Karpas-422 (cell line): ENCODE measurements at places on chromosomes 11 and 22.

DNA sequence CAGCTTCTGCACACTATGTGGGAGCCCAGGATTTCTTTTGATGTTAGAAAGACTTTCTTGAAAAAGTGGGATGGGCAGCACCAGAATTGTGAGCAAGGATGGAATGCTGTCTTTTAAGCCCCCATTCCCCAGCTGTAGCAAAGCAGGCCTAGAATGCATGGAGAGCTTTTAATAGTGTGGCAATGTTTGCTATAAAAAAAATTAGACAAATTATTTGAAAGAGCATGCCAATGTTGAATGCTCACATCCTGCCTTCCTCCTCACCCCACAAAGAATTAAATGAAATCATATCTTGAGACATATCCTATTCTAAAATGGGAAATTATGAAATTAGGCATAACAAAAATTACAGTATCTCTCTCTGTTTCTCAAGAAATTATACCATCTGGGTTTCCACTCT, 154.7 kb downstream of the C11orf91 start:
- no peak for DNase-seq

DNA sequence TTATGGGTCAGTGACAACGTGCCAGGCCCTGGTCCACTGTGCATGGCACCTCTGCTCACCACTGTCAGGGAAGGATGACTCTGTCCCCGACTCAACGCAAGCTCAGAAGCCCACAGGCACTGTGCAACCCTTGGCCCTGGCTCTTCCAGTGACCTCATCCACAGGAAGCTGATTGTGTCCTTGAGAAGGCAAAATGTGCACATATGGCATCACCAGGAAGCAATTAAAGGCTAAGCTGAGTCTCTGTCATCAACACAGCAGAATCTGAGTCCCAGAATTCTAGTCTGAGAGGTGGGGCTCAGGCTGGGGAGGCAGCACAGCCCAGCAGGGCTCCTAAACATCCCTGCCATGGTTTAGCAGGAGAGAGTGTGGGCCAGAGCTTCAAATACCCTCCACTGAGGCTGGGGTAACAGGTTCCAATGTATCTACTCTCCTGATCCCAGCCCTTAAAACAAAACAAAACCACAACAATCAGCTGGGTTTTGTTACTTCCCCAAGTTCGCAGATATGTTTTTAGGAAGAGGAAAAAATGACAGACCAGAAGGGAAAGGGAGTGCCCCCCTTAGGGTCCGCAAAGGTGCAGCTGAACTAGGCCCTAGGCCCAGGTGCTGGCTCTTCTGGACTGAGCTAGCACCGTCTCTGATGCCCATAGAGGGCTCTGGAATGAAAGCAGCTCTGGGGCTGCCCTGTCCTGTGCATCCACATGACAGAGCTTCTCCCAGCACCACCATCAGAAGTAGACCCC, 33.5 kb upstream of the GNAZ start:
- peak; percentile 49 for DNase-seq

DNA sequence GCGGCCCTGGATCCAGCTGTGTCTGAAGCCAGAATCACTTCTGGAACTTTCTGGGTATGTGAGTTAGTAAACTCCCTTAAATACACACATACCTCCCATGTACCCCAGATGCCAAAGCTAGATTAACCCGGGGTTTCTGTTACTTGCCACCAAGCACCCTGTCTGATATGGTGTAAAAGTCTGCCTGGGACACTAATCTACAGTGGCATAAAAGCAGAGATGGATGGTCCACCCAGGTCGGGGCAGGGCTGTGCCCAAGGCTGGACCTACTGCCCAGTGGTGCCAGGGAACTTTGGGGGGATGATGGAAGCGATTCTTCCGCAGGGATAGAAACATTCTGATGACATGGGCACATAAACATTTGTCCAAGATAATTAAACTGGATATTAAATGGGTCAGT, 12.7 kb downstream of the MRGPRF start:
- DNase-seq = no peak

- DNase-seq = no peak
These were observed 8.3 kb downstream of the OSBPL5 start for GRCh38 chr11:3156661-3157311.

DNA sequence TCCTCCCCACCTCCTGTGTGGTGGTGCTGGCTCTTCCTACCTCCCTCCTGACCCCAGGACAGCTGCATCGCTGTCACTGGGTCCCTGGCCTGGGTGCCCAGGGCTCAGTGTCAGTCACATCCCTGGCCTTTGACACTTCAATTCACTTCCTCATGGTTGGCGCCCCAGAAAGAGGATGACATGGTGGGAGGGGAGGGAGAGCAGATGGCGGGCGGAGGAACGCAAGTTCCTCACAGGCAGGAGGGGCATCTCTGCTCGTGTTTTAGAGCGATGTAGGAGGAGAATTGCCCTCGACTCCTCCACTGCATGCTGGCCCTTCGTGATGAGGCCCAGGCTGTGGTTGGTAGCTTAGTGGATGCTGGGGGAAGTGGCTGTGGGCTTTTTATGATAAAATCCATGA, 35.1 kb upstream of the KRTAP5-7 start:
- DNase-seq = no peak

DNA sequence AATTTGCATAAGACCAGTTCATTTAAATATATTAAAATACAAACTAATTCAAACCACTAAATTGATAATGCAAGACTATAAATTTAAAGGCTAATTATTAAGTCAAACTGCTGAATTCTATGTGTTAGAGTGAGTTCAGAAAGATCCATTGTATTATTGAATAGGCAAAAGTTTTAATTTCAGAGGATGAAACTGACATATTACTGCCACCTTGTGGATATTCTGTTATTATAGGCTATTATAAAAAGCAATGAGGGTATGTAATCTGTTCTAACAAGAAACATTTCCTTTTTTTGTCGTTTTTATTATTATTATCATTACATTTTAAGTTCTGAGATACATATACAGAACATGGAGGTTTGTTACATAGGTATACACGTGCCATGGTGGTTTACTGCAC, 20.9 kb upstream of the NAALAD2 start:
- peak; percentile 71 for DNase-seq

GRCh38 chr22:32710896-32711295, 90.6 kb upstream of the TIMP3 start:
- DNase-seq = no peak

GRCh38 chr11:34318111-34319037, 39.4 kb downstream of the ABTB2 start:
- DNase-seq = no peak

GRCh38 chr22:32967386-32968101, 90.6 kb downstream of the SYN3 start:
- no peak for DNase-seq

- DNase-seq = no peak
These were observed 28.4 kb downstream of the MMP13 start for GRCh38 chr11:102926961-102927623.

- DNase-seq = no peak
These were observed 1.5 kb downstream of the DBX1 start for GRCh38 chr11:20158597-20159257.

DNA sequence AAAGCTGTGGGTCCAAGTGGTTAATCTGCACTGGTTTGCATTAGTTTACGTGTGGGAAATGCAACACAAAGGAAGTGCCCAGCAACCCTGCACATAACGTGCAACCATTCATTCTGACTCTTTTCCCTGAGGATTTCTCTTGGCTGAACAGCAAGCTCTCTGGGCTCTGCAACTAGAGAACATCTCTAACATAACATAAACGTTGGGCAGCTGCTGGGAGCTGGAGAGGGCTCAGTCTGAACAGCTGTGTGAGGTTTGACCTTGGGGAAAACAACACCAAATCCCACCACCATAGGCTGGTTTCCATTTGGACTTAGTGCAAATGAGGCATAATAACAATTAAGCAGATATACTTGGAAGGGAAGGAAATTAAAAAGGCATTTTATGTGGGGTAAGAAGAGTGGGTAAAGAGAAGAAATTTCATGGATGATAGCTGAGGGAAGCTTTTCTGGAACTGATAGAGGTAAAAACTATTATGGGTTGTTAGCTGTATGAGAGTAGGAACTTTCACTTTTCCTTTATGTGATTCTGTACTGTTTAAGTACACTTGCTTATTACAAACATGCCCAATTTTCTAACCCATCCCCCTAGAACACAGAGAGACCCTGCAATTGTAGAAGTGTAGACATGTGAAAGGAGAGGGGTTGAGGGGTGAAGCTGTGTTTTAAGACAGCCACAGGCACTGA, 76.2 kb downstream of the SNX19 start:
- no peak for DNase-seq

- no peak for DNase-seq
These were observed 26.0 kb upstream of the PDGFB start for GRCh38 chr22:39270792-39271191.

- DNase-seq = no peak
These were observed 99.7 kb upstream of the SYT13 start for GRCh38 chr11:45385844-45386243.

- DNase-seq = peak; percentile 87
These were observed 54.6 kb downstream of the SPECC1L start for GRCh38 chr22:24325105-24325757.

DNA sequence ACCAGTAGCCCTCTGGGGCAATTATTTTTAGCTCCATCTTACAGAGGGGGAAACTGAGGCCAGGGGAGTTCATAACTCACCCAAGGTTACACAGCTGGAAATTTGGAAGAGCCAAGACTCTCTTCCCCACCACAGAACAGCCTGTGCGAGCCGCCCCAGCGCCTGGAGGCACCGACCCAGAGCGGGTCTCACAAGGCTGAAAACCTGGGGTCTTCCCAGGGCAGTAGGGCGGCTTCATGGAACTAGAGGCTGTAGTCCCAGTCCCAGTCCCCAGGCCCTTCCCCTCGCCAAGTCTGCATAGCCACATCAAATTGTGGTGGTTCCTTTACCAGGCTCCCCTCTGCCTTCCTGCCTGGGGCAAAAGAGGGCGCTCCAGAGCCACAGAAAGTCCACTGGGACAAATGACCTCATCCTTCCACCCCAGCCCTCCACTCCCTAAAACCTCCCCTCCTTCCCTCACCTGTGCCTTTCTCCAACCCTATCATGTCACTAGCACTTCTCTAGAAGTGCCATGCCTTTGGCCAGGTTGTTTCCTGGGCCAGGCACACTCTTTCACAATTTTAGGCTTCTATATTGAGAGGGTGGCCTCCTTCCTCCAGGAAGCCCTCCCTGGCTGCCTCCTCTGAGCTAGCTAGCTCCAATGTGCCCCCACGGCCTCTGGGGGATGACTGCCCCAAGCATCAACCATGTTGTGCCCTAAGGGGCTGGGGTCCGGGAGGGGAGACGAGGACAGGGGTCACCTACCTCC, 15.2 kb upstream of the CDC42EP1 start:
- peak; percentile 78 for DNase-seq

- DNase-seq = peak; percentile 94
These were observed 706 bp downstream of the SF1 start for GRCh38 chr11:64777449-64778222.
